ENCODE measurements at places on chromosomes 13 and 19.

DNA sequence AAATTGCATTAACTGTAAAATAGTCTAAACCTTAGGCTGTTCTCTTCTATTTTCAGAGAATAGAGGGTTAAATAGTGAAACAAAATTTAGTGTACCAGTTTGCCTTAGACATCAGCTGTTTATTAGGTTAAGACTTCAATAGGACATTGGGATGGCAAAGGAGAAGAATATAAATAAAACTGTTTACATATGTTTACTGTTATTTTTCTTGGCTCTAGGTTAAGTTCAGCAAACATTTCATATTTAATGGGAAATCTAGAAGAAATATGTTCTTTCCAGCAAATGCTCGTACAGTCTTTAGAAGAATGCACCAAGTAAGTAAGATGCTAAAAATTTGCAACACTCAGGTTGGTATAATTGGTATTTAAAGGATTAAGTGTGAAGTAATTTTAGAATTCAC, 76.5 kb upstream of the TEX29 start:
- no peak for DNase-seq

- no peak for DNase-seq
Measured at GRCh38 chr13:60111691-60112090, 52.0 kb downstream of the DIAPH3 start.

DNA sequence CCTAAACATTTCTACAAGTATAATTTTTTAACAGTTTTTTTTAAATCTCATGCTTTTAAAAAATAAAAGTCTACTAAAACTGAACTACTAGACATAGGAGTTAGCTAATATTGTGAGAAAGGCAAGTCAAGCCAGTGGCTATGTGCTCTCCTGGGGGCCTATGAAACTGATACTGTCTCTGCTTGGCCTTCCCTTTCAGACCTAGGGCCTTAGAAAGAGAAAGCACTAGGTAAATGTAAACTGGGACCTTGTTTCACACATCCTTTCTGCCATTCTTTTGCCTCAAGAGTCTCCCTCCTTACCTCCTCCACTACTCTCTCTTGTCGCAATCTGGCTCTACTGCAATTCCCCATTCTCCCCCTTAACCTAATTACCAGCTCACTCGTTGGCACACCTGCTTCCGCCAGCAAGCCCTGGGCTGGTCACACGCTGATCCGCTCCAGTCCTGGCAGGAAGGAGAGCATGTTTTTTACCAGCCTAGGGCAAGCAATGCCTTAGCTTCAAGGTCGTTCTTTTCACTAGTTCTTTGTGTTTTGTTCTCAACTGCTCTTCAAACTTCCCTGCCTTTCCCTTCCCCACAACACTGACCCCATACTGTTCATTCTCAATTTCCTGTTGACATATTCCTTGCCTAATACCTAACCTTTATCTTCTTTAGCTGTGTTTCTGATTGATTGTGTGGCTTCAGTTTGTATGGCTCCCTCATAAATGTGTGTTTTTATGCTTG, 23.1 kb downstream of the TBC1D4 start:
- peak; percentile 50 for DNase-seq

GRCh38 chr19:15479391-15480345, at the start of gene PGLYRP2:
Gene PGLYRP2 (minus strand): TSS chr19:15479501. CDS start chr19:15479371, 130 bp downstream.
- peak; percentile 48 for DNase-seq

DNA sequence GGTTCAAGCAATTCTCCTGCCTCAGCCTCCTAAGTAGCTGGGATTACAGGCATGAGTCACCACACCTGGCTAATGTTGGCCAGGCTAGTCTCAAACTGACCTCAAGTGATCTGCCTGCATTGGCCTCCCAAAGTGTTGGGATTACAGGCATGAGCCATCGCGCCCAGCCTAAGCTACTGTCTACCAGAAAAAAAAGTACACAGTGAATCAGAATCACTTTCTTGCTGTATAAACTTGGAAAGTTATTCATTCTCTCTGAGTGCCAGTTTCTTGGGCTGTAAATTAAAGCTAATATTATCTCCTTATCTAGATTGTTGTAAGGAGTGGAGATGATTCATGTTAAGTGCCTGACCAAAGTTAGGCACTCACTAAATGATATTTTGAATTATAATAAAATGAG, 242.8 kb downstream of the ENOX1 start:
- no peak for DNase-seq

GRCh38 chr13:103184413-103184812, 118.2 kb upstream of the SLC10A2 start:
- DNase-seq = no peak

All from H9 (cell line).